ENCODE measurements at places on chromosomes 16 and 17.

GRCh38 chr17:17740615-17741348 is 59.5 kb downstream of the RAI1 start:
- DNase-seq, result peak; percentile 61

DNA sequence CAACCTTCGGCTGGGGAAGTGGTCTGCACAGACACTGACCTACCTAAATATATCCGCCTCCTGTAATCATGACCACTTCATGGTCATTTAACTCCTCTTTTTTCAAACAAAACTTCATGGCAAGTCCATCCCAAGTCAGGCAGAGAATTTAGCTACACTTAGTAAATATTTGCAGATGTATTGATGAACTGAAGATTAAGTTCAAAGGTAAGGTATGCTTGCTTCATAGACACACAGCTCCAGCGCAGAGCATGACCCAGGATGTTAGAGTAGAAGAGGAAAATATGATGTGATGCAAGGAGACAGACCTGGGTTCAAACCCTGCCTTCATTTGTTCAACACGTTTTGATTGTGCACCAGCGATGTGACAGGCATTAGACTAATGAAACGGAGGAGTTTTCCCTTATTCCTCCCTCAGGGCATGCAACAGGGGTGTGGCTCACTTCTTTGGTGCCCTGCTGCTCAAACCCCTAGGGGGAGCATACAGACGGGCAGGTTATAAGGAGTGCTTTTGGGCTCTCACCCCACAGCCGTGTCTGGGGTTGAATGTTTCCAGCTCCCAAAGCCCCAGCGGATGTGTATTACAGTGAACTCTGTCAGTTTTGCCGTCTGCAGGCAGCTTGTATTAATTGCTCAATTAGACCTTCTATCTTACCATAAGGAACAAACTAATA is 23.9 kb upstream of the CLEC3A start:
- DNase-seq, result no peak

- peak; percentile 91 for DNase-seq
Measured at GRCh38 chr17:31674717-31675349, 184.2 kb downstream of the COPRS start.

- peak; percentile 19 for DNase-seq
Measured at GRCh38 chr16:2022723-2023091, 3.1 kb downstream of the NPW start.

DNA sequence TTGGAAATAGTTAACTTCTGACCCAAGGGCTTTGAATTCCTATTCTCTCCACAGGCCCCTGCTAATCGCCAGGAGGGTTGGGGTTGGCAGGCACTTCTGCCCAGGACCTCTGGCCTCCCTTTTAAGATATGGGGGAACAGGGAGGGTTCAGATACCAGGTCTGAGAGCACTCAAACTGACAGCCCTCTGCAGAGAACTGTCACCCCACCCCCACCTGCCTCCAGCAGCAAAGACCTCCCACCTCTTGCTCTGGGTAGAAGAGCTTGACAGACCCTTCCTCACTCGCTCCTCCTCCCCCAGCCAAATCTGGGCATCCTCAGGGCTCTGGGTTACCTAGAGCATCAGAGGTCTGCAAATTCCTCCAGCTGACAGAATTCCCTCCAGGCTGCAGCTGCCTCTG is 11.6 kb downstream of the CDH3 start:
- DNase-seq, result no peak

DNA sequence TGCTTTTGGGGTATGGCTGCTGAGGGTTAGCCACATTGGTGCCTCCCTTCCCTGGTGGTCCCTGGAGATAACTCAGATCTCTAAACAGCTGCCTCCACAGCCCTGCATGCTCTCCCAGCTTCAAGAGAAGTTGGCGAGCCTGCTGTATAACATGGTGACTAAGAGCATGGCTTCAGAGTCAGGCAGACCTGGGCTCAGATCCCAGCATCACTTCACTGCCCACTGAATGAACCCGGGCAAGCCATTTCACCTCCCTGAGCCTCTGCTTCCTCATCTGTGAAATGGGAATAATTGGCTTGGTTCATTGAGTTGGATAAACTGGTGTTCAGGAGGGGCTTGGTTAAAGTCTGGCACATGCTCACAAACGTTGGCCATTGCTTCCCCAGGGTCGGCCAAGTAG is 16.6 kb downstream of the KIF1C start:
- no peak for DNase-seq

DNA sequence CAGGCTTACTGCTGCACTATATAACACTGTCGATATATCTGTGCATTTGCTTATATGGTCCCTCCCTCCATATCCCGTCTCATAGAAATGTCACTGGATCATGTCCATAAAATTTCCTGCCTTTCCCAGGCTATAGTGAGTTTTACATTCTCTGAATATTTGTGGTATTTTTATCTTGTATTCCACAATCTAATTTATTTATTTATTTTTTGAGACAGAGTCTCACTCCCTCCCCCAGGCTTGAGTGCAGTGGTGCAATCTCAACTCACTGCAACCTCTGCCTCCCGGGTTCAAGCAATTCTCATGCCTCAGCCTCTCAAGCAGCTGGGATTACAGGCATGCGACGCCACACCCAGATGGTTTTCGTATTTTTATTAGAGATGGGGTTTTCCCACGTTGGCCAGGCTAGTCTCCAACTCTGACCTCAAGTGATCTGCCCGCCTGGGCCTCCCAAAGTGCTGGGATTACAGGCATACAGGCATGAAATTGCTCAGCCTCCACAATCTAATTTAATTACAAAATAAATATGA is 12.9 kb downstream of the TRIM37 start:
- DNase-seq, result peak; percentile 92

DNA sequence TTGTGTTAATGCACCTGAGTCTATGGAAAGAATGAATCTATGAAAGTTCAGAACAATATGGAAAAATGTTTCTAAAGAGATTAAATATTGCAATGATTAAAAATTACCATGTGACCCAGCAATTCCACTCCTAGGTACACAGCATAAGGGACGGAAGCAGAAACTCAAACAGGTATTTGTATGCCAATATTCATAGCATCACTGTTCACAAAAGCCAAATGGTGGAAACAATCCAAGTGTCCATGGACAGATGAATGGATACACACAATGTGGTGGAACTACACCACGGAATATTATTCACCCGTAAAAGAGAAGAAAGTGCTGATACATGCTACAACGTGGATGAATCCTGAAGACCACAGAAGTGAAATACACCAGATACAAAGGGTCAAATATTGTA is 37.7 kb downstream of the VPS53 start:
- no peak for DNase-seq

GRCh38 chr16:69166221-69166833 is 20.6 kb upstream of the SNTB2 start:
- DNase-seq, result peak; percentile 42

GRCh38 chr17:42704490-42704836 is 22.1 kb downstream of the CNTNAP1 start:
- no peak for DNase-seq

- peak; percentile 74 for DNase-seq
Measured at GRCh38 chr17:75853433-75853832, 1.7 kb downstream of the WBP2 start.

GRCh38 chr17:46027048-46027975 is 28.3 kb downstream of the STH start:
- no peak for DNase-seq

GRCh38 chr17:39027455-39028035 is 60.3 kb upstream of the FBXO47 start:
- DNase-seq, result no peak

DNA sequence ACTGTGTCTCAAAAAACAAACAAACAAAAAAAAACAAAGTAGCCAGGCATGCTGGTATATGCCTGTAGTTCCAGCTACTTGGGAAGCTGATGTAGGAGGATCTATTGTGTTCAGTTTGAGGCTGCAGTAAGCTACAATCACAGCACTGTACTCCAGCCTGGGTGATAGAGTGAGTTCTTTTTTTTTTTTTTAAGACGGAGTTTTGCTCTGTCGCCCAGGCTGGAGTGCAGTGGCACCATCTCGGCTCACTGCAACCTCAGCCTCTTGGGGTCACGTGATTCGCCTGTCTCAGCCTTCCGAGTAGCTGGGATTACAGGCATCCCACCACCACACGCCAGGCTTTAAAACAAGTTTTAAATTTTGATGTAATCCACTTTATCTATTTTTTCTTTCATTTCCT is 80.2 kb upstream of the STAC2 start:
- no peak for DNase-seq

GRCh38 chr16:4454623-4455022 is 19.8 kb downstream of the NMRAL1 start:
- DNase-seq, result no peak

DNA sequence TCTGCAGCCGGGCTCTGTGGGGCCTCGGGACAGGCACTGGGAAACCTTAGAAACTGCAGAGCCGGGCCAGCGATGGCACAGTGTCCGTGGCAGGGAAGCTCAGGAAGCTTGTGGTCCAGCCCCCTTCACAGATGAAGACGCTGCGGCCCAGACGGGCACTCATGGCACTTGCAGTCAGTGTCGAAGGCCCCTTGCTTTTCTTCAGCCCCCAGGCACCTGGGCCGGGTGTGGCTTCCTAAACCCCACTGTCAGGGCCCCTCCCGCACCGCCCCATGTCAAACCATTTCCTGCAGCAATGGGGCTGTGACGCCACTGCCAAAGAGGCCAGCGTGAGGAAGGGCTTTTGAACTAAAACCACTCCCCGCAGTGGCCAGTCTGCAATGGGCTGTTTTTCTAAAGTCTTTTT is 164.0 kb downstream of the LAT start:
- DNase-seq, result no peak

- DNase-seq, result peak; percentile 11
Measured at GRCh38 chr16:77782694-77783093, 5.7 kb upstream of the VAT1L start.

GRCh38 chr17:10744501-10745000 is 14.7 kb upstream of the TMEM220 start:
- no peak for DNase-seq

DNA sequence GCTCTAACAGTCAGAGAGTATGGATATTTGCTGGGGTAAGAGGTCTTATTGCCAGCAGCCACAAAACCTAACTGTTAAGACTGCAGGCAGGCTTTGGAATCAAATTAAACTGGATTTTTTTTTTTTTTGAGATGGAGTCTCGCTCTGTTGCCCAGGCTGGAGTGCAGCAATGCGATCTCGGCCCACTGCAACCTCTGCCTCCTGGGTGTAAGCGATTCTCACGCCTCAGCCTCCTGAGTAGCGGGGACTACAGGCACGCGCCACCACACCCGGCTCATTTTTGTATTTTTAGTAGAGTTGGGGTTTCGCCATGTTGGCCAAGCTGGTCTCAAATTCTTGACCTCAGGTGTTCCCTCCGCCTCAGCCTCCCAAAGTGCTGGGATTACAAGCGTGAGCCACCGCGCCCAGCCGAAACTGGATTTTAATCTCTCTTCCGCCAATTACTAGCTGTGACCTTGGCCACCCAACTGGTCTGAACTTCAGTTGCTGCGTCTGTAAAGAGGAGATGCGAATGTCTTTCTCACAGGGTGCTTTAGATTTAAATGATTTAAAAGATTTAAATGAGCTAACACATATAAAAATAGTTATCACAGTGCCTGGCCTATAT is 842 bp downstream of the MRPL10 start:
- no peak for DNase-seq

DNA sequence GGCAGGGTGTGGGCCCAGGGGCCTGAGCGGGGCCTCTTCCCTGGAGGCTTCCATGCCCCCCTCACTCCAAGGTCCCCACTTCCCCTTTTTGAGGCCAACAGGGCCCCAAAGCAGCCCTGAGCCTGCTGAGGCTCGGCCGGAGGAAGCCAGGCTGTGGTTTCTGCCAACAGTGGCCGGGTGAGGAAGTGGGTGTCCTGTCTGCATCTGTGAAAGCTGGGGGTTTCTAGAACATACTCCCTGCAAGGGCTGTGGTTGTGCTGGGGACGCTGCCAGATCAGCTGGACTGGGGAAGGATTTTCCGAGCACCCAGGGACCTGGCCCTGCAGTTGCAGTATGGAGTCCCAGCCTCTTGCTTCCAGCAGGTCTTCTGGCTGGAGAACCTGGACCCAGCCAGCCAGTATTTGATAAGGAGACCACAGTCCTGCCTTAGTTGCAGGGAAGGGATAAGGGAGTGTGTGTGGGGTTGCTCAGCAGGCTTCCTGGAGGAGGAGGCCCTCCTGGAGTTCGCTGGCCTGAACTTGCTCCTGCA is 15.7 kb downstream of the ADCY7 start:
- DNase-seq, result no peak

DNA sequence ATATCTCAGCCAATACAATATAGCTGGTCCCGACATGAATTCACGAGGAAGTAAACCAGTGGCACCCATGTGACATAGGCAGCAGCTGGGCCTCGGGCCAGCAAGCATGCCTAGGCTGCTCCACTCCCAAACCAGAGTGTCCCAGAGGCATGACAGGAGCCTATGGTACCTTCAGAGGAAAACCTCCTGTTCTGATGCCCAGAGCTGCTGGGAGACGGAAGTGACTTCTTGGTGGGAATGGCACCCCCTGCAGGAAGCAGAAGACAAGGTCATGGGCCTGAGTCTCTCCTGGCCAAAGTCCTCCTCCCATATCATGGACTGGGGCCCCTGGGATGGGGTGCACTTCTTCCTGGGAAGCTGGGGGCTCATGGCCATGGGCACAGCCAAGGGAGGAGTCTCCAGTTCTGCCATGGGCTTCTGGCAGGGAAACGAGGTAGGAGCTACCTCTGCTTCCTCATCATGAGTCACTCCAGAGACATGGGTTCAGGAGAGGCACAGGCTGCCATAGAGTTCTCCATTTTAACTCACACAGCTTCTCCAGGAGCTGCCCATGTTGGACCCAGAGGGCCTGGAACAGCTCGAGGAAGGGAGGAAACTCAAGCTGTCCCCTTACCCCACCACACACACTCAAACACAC is 13.4 kb downstream of the FBF1 start:
- peak; percentile 9 for DNase-seq

DNA sequence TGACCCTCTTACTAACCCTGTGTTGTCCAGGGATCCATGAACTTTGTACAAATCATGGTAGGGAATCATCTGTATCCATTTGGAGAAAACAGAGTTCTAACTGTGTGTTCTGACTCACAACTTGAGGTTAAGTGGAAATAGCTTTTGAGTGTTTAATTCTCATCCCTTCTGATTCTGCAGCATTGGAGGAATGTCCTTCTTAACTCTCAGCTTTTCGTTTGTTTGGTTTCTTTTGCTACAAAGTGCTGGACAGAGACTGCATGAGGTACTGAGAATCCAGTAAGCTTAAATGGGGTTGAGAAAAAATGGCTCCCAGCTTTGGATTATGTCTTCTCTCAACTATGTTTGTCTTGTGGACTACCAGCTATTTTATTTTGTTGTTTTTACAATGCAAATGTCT is 352.1 kb upstream of the KIF2B start:
- peak; percentile 10 for DNase-seq

DNA sequence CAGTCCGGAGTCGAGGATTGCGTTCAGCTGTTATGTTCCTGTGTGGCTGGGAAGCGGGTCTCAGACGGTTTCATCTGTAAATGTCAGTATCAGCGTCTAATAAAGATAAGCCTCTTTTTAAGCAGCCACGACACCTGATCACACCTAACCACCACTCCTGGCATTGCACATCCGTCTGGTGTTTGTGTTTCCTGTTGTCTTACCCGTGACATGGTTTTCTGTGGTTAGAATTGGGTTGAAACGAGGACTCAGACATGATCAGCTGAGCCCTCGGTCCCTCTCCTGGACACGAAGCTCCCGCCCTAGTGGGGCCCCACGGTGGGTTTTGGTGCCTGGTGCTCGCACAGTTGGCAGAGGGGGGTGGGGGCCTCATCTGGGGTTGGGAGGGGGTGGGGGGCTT is 18.3 kb downstream of the CPNE7 start:
- DNase-seq, result no peak
